RPMI7951 (cell line): ENCODE measurements at places on chromosomes 13 and 19.

DNA sequence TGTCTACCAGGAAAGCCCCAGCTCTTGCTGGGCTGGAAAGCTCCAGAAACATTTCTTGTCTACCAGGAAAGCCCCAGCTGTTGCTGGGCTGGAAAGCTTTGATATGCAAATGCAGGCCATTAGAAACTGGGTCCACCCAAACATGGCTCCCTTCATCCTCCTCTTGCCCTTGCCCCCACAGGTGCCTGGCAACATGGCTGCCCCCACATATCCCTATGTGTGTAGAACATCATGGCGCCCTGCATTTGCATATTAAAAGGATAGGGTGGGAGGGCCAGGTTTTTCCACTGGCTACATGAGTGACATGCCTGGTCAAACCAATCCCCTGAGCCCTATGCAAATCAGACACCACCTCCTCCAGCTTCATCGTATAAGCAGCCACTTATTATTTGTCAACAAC lies 455.4 kb upstream of the ARGLU1 start:
- DNase-seq: no peak

GRCh38 chr13:111247552-111247951 lies 72.9 kb upstream of the TEX29 start:
- no peak for DNase-seq

DNA sequence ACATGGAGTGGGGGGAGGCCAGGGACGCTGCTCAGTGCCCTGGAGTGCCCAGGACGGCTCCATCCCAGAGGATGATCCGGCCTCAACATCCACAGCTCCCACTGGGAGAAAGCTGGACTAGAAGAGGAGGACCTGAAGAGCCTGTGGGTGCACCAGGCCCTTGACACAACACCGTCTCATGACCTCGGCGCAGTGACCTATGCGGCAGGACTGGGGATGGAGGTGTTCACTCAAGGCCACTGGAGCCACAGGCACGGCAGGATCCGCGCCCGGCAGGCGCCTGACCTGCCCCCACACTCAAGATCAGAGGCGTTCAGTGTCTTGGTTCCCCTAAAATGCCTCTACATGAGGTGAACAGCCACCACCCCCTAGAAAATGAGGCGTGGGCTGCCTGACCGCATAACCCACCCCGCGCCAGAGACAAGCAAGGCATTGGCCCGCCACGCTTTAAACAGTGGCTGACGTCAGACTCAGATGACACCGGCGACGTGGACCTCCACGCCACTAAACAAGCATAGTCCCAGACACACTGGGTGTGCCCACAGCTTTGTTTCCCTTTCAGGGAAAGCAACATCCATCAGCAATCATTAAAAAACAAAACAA lies 8.0 kb downstream of the SGTA start:
- no peak for DNase-seq

DNA sequence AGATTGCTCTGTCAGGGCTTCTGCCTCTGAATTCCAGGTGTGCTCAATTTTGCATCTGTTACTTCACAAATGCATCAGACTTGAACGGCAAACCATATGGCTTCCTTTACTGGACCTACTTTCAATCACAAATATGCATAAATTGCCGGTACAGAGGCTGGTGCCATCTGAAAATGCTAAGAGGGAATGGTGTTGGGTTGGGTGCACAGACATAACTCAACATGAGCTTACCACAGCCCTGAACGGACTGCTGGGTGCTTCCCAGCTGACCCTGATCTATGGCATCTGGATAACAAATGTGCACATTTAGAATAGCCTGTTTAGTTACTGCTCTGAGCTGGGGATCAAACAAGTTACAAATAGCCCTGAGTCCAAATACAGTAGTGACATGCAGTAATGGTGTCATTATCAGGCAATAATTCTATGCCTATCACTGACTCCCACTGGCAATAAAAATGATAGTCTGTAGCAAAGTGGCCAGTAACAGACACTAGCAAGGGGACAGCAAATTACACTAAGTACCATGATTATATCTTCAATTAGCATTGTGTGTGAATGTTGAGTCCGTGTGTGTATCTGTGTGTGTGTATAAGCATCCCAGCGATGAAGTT lies 927.3 kb downstream of the DIAPH3 start:
- no peak for DNase-seq

DNA sequence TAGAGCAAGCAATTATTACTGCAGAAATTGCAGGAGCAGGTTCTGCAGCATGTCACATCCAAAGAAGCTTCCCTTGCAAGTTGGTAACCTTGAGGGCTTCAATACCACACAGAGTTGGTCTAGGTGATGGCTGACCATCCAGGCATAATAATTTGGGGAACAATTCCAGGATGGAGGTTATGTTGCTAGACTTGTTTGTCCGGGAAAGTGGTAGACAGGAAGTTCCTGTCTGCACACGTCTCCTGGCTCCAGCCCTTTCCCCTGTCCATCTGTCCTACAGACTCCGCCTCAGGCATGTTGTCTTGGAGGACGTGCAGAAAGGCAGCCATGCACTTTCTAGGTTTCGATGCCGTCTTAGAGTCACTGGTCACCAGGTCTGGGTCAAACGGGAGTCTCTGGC lies 26.0 kb downstream of the DPRX start:
- DNase-seq: no peak

GRCh38 chr13:44406617-44407016 lies 33.0 kb downstream of the SERP2 start:
- no peak for DNase-seq

DNA sequence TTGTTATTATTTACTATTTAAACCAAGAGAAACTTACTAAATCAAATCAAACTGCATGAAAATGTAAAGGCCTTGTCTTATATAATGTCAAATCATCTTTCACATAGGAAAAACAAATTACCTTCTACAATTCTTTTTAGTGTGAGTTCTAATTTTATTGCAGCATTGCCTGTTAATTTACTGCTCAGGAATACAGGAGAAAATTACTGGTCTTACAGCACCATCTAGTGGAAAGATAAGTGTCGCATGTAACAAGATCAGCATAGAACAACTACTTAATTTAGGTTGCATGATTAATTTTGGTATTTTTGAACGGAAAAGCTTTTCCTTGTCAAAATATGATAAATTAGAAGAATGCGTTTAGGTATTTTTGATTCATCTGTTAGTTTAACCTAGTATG lies 502.7 kb downstream of the UQCRFS1 start:
- peak; percentile 65 for DNase-seq

DNA sequence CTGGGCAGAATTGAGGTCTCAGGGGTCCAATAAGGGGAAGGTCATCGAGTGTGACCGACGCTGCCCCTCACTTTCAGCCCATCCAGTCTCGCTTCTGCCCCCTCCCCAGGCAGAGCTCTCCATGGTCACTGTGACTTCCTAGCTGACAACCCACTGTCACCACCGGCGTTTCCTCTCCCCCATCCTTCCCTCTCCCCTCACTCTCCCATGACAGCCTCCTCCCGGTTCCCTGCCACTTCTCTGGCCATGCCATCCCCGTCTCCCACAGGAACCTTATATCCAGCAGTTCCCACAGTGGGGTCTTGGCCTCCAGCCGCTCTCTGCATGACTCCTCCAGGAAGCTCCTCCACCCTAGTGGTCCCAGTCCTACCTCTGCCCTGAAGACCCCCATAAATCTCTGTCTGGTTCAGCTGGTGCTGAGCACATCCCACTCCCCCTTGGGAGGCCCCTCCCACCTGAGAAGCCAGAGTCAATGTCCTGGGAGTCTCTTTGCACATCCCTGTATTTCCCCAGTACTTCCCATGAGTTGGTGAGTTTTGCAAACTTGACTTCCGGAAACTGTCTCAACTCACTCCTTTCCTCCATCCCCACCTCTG lies 24.7 kb upstream of the CD33 start:
- DNase-seq: no peak

DNA sequence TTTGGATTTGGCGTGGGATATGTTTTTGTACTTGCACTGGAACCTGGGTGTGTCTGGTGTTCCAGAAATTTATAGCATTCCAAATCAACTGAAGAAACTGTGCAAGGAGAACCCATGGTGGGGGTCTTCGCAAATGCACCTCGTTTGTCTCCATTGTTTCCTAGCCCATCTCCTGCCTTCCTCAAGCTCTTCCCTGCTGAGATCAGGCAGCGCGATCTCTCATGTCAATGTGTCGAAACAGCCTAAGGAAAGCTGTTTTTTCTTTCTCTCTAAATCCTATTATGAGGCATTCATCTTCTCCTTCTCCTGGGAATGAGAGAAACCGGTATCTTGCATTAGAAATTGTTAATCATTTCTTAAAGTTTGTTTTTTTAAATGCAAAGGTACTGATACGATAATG lies 131.0 kb downstream of the KLF5 start:
- no peak for DNase-seq

- peak; percentile 46 for DNase-seq
Measured at GRCh38 chr19:33248954-33249613, 23.4 kb upstream of the SLC7A10 start.
